ENCODE measurements at places on chromosomes 7 and 10.

DNA sequence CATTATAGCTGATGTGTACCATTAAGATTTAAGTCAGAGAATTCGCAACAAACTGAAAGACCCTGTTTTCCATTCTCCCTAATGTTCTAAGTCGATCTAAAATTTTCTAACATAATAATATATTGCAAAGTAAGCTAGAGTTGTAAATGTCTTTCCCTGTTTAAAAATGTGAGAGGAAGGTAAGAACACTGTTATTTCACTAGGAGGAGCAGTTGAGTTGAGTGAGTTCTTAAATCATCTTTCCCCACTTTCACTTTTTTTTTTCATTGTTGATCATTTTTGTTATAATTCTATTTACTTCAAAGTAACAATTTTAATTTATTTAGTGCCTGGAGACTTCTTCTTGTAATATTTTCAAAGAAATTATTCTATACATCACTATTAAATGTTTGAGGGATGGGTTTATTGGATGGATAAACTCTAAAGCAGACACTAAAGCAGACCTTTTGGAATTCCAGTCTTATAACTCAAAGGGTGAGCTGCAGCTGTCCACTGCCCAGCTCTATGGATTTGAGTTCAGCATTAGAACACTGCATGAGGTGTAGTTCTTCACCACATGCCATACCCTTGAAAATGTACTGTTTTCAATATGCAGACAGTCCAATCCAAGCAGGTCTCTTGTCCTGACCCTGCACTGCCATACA lies 181.3 kb upstream of the FZD1 start:
- no peak for DNase-seq

DNA sequence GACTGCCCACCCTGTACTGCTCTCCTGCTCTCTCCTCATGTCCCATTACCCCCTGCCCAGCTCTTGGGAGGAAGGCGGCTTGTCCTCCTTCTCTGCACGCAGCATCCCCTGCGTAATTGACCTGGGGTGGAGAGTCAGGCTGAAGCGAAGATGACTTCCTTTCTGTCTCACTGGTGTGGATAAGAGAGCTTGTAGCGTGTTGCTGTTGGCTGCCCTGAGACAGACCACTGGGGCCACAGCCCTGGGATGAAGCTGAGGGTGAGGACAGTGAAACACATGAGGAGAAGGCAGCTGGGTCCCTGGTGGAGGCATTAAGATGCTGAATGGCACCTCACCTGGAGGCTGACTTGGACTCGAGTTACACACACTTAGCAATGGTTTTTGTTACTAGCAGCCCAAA lies 310.3 kb upstream of the ZNF32 start:
- no peak for DNase-seq

GRCh38 chr7:153247926-153248325 lies 488.4 kb downstream of the ACTR3B start:
- DNase-seq = no peak

DNA sequence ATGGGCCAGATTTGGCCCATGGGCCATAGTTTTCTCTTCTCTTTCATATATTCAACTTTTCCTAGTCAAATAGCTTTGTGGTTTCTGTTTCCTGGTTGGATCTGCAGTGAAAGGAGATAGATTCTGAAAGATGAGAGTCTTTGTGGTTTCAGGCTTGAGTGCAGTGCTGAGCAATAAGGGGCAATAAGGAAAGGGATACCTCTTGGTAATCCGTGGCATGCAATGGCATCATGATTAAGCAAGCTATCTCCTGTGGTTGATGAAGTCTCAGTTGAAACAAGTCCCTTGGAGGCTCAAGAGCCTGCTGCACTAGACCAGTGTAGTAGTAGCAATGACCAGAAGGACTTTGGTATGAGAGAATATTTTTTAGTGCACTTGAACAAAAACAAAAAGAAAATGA lies 187.7 kb upstream of the CNTNAP2 start:
- no peak for DNase-seq

DNA sequence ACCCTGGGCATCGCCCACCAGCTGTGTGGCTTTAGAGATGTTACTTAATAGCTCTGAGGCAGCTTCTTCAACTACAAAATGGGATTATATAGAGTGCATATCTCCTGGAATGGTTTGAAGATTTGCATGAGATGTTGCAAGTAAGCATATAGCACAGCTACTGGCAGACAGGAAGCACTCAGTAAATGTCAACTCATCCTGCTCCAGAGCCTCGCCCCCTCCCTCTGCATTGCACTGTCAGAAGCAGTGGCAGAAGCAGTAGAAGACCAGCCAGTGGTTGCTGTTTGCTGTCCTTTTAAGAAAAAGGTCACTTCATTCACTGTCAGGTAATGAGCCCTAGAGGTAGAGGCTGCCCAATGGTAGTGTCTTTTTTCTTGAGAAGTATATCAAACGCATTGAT lies 180.0 kb upstream of the GHITM start:
- no peak for DNase-seq

All from activated naive CD8-positive, alpha-beta T cell treated with anti-CD3 and anti-CD28 coated beads, Interleukin-2, amount 50 U/mL, for 24 hours (primary cell).